ENCODE measurements at places on chromosomes 16 and 17.

GRCh38 chr16:76800196-76800595 is 390.8 kb upstream of the MON1B start:
- DNase-seq: no peak

DNA sequence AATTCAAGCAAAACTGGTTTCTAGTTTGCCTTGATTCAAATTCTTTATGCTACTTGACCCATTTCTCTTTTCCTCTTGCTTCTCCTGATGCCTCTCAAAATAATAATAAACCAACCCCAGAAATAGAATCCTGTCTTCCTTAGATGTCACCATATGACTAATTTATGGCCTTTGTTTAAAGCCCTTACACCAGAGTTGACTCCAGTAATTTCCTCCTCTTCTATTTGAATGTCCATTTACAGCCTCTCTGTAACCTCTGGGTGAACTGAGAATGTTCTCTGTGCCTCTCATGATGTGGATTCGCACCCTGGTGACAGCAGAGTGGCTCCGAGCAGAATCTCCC is 31.5 kb downstream of the ZFHX3 start:
- no peak for DNase-seq

GRCh38 chr17:13353590-13353989 is 248.1 kb downstream of the HS3ST3A1 start:
- no peak for DNase-seq

DNA sequence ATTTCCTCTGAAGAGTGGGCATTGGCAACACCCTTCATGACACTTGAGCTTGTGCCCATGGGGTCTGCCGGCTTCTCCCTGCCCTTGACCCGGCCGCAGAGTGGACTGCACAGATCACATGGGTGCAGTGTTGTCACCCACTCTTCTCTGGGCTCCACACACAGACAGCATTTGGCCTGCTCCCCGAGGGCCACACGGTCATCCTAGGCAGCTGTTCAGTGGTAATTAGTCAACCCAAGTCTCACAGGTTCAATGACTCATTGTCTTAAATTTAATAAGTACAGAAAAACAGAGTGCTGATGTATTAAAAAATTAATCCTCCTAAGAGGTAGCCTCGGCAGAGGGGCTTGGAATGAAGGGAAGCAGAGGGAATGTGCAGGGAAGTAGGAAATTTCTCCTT is 204.8 kb downstream of the MSI2 start:
- no peak for DNase-seq

- no peak for DNase-seq
Measured at GRCh38 chr16:48824271-48824670, 214.3 kb upstream of the N4BP1 start.

- no peak for DNase-seq
Measured at GRCh38 chr16:17225541-17225940, 245.2 kb downstream of the XYLT1 start.

- DNase-seq: peak; percentile 8
Measured at GRCh38 chr17:17151962-17152361, 54.2 kb downstream of the PLD6 start.

- peak; percentile 71 for DNase-seq
Measured at GRCh38 chr17:64147110-64148016, 17.4 kb upstream of the ERN1 start.

- no peak for DNase-seq
Measured at GRCh38 chr17:18994631-18995030, 9.9 kb downstream of the FAM83G start.

- DNase-seq: no peak
Measured at GRCh38 chr17:34639706-34640425, 60.5 kb downstream of the TMEM132E start.

DNA sequence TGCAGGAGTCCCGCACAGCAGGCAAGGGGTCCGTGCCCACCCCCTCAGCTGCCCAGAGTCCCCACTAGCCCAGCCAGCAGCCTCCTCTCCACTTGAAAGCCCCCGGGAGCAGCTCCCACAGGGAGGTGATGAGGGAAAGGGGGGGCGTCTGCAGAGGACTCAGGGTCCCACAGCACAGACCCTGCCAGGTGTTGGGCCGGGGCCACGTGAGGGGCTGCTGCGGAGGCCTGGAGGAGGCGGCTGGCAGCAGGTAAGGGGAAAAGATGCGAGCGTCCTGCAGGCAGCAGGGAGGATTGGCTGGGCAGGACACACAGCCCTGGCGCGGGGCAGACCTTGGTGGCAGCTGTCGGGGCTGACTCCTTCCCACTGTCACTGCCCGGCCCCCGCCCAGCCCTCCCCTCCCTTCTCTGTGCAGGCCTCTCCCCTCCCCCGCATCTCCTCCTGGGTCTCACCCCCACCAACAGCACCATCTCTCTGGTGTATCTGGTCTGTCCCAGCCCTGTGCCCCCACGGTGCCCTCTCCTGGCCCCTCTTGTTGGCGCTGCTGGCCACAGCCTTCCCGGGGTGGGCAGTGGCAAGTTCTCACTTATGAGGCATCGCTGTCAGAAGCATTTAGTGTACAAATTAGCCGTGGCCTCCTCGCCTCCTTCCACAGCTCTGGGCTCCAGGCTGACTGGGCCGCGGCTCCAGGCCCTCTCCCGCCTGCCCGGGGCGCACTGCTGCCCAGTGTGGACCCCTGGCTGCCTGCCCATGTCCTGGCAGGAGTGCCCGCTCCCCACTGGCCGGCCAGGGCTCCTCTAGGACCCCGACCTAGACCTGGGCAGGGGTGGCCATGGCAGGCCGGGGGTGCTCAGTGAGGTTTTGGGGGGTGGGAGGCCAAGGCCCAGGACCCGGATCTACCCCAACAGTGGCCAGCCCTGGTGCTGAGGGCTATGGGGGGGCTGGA is 4.4 kb upstream of the PRR35 start:
- no peak for DNase-seq

GRCh38 chr16:69851491-69852240 is 89.5 kb downstream of the WWP2 start:
- no peak for DNase-seq

DNA sequence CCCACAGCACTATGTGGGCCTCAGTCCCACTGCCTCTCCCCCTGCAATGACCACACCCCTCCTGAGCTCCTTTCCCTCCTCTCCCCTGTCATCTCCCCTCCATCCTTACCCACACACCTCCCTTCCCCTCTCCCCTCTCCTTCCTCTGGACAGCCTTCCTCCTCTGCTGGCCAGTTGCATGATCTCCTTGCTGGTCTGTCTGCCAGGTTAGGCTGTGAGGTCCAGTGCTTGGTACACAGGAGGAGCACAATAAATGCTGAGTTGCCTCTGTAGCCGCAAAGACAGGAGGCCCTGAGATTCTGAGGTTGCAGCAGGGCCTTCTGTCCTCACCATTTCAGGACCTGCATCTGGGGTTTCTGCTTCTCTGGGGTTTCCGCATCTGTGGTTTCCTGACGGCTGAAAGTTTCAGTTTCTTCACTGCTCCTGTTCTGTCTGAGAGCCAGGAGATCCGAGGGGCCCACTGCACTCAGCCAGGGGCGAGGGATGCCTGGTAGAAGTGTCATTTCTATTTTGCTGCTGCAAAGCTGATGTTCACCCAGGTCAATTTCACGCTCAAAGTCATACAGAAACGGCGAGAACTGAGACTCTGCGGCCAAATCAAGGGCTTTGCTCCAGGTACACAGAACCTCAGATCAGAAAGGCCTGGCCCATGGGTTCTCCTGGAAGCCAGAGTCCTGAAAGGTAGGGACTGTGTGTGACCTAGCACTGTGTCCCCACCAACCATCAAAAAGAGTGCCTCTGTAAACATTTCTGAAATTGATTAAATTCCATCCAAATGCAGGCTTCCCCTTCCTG is 4.6 kb upstream of the SLC12A3 start:
- peak; percentile 70 for DNase-seq

DNA sequence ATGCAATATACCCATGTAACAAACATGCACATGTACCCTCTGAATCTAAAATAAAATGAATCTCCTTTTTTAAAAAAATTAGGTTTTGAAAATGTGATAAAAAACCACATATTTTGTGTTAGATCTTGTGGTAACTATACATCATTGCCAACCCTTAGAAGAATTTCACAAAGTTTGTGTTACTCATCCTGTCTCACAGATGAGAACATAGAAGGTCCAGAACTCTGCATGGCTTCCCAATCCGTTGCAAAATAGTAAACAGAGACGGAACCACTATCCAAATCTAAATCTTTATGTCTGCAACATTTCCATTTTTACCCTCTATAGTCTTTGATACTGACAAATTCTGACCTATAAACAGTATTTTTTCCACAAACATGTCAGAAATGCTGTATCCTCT is 759.9 kb downstream of the KCNJ2 start:
- DNase-seq: no peak

GRCh38 chr17:31015639-31016038 is 44.8 kb downstream of the RNF135 start:
- no peak for DNase-seq

DNA sequence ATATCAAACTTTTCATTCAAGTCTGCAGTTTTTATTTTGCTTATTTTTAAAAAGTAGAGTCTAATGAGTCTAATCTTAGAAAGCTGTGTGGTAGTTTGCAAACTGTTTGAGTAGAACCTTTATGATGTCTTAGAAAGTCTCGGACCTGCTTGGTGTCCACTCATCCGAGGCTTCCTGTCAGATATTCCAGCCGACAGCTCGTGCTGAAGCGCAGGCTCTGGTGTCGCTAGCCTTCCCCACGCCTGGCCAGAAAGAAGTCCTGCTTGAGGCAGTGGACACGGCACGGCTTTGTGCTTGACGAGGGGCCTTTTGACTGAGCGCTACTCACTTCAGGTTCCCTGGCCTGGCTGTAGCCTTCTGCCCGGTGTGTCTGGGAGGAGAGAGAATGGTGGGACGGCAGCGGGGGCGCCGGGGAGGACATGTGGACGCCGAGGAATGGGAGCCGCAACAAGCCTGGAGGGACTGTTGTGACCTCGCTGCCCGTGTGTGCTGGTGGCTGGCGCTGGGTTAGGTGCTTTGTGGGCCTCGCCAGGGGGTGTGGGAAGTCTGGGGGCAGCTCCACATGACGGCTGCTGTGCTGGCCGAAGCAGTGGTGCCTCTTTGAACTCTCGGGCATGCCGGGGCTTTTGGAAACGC is 33.5 kb downstream of the BANP start:
- no peak for DNase-seq

DNA sequence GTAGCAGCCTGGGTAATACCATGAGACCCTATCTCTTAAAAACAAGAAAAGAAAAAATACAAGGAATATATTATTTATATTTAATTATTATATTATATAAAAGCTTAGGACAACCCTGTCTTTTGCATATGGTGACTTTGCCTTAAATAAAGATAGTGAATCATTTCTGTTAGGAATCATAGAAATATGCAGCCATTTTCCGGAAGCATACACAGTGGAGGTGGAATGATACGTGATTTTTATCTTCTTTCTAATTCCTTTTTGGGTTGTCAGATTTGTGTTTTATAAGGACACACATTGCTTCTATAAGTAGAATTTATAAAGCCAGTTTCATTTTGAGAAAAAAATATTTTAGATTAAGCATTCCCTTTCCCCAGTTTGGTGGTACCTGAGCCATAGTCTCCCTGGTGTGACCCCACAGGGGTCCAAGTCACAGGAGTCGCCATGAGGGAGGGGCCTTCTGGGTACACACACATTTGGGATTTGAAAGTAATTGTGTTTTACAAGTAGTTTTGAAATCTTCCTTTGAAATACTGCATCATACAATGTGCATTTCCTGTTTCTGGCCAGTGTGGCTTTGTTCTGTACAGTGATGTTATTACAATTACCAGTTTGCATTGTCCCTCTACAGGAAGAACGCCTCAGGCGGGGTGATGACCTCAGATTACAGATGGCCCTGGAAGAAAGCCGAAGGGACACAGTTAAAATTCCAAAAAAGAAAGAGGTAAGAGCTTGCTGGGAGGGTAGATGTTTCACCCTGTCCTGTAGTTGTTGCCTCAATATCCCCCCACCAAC is 50.9 kb downstream of the B9D1 start:
- DNase-seq: no peak

- DNase-seq: no peak
Measured at GRCh38 chr17:61500287-61500686, 48.1 kb downstream of the TBX4 start.

DNA sequence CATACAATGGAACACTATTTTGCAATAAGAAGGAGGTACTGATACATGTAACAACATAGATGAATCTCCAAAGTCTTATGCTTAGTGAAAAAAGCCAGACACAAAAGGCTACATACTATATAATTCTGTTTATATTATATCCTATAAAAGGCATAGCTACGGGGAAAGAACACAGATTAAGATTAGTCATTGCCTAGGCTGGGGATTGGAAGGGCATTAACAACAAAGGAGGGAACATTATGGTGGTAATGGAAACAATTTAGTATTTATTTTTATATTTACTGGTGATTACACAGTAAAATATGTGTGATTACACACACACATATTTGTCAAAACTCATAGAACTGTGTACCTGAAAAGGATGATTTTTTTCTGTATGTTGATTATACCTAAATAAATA is 278.1 kb downstream of the ZFHX3 start:
- no peak for DNase-seq

GRCh38 chr17:75749545-75750389 is 15.2 kb downstream of the GALK1 start:
- peak; percentile 73 for DNase-seq

All from Kasumi-1 (cell line).